ENCODE measurements at places on chromosomes 13 and 19.

DNA sequence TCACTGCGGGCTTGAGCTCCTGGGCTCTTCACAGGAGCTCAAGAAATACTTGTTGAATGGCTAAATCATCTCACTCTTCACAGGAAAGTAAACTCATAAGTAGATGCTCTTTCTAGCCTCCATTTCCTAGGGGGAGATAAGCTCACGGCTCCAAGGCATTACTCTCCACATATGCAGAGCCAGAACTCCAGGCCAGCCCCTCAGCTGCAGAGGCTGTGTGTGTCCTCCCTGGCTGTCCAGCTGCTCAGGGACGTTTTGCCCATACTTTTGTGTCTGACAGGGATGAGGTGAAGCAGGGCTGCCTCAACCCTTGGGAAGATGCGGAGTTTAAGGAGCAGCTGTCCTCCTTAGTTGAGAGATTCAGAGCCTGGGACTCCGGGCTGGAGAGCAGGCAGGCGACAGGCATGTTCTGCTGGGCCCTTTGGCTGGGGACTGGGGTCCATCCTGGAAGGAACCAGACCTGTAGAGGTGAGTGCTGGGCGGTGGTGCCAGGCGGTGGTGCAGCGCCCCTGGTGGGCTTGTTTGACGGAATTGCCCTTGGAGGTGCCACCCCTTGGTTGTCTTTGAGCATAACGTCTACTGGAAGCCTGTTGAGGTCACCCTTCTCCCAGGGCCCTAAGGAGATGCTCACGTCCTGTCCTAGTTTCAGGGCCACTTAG is 20.5 kb upstream of the SLC15A1 start:
- DNase-seq = no peak

DNA sequence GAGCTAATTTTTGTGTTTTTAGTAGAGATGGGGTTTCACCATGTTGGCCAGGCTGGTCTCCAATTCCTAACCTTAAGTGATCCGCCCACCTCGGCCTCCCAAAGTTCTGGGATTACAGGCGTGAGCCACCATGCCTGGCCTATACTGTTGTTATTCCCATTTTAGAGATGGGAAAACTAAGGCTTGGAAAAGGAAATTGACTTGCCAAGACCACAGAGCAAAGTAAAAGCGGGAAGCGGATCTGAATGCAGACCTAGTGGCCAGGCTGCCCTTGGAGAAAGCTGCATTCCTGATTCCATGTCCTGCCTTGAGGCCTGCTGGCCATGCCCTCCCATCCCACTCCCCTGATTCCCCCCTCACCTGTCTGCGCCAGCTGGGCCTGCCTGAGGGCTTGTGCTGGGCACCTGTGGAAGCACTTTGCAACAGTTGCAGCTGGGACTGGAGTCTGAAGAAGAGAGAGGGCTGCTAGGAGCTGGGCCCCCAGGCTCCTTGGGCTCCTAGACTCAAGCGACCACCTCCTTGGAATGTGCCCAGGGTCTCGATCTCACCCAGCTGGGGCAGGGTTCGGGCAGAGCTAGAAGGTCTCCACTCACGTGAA is 5.7 kb downstream of the PALM3 start:
- DNase-seq = no peak

DNA sequence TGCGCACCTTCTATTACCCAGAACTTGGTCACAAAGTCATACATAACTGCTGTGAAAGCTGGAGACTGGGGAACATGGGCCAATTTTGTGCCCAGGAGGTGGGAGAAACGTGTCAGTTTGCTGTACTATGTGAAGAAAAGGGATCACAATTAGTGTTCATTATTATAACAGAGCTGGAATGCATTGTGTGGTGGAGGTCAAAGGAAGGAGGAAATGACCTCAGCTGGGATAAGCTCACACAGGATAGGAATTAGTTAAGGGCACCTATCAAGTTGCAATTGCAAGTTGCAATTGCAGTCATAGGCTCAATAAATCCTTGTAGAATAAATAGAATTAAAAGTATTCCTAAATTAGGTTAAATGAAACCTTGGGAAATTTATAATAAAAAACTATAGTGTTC is 103.9 kb upstream of the OBI1 start:
- DNase-seq = no peak

GRCh38 chr13:43074824-43075510 is 51.6 kb downstream of the DNAJC15 start:
- no peak for DNase-seq

DNA sequence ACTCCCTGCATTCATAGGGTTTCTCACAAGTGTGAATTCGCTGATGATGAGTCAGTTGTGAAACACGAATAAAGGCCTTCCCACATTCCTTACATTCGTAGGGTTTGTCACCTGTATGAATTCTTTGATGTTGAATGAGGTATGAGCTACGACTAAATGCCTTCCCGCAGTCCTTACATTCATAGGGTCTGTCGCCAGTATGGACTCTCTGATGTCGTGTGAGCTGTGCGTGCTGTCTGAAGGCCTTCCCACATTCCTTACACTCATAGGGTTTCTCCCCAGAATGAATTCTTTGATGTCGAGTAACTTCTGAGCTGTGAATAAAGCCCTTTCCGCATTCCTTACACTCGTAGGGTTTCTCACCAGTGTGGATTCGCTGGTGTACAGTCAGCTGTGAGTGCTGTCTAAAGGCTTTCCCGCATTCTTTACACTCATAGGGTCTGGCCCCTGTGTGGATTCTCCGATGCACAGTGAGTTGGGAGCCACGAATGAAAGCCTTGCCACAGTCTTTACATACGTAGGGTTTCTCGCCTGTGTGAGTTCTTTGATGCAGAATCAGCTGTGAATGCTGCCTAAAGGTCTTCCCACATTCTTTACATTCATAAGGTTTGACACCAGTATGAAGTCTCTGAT is 30.5 kb upstream of the COX7A1 start:
- no peak for DNase-seq

GRCh38 chr19:31096062-31096830 is 253.0 kb downstream of the TSHZ3 start:
- DNase-seq = no peak

DNA sequence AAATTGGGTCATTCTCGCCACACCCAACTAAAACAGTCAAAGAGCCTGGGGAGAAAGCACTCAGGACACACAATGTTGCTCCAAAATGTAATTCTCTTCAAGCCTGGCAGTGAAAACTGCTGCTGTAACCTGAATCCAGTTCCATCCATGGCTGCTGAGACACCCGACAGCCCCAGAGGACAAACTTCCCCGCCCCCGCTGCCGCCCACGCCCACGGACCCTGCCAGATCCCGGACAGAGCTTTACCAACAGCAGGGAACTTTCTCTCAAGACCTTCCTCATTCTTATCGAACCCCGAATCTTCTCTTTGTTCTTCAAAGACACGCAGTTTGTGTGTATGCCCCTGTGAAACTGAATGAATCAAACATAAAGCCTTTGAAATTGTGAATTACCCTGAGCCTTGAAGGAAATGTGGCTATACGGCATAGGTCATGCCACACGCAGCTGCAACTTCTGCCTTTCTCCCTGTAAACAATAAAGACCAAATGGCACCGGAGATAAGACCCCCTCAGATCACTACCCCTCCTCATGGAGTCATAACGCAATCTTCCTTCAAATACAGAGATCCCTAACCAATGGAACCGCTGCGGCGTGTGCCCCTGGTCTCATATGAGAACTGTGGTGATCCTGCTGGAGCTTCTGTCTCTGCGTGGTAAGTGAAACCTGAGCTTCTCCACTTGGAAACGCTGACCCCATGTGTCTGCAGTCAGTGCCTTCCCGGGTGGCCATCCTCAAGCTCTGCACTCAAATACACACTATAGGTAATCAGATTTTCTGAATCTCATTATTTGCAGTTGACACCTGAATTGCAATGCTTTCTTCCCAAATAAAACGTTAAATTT is 4.8 kb upstream of the LAMP1 start:
- DNase-seq = no peak

DNA sequence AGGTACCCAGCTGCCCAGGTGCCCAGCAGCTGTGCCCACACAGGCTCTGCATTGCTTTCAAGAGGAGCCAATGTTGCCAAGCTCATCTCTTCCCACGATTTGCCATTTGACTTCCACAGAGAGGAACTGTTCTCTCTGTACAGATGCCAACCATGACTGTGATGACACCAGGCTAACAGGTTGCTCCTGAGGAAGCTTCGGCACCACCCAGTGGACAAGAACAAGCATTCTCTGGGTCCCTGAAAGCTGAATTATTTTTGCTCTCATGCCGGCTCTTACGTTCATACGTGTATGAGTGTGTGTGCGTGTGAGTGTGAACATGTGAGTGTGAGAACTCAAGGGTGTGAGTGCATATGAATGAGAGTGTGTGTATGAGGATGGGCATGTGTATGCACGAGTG is 535.2 kb downstream of the LIG4 start:
- no peak for DNase-seq

GRCh38 chr19:7177926-7178325 is 108.4 kb downstream of the ZNF557 start:
- DNase-seq = no peak

- peak; percentile 9 for DNase-seq
Measured at GRCh38 chr13:102399791-102400674, 1.8 kb downstream of the FGF14 start.

DNA sequence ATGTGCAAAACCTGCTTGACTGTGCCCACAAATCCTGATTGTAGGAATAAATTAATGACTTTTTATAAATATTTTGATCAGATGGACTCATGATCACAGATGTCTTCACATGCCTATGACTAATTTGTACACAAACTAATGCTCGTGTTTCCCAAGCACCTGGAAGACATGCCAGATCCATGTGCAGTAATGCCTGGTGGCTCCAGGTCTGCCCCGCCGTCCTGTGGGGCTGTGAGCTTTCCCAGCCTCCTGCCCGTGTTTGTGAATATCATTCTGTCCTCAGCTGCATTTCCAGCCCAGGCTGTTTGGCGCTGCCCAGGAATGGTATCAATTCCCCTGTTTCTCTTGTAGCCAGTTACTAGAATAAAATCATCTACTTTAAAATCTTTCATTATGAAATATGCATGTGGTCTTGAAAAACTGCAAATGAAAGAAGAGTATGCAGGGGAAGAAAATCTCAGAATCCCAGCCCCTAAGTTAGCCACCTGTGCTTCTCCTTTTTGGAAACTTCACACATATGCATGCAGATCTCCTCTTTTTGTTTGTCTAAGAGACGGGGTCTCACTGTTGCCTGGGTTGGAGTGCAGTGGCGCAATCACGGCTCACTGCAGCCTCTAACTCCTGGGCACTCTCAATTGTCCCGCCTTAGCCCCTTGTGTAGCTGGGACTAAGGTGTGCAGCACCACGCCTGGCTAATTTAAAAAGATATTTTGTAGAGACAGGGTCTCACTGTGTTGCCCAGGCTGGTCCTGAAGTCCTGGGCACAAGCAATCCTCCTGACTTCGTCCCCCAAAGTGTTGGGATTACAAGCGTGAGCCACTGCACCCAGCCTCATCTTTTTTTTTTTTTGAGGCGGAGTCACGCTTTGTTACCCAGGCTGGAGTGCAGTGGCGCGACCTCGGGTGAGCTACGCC is 6.2 kb downstream of the RPL28 start:
- DNase-seq = no peak

DNA sequence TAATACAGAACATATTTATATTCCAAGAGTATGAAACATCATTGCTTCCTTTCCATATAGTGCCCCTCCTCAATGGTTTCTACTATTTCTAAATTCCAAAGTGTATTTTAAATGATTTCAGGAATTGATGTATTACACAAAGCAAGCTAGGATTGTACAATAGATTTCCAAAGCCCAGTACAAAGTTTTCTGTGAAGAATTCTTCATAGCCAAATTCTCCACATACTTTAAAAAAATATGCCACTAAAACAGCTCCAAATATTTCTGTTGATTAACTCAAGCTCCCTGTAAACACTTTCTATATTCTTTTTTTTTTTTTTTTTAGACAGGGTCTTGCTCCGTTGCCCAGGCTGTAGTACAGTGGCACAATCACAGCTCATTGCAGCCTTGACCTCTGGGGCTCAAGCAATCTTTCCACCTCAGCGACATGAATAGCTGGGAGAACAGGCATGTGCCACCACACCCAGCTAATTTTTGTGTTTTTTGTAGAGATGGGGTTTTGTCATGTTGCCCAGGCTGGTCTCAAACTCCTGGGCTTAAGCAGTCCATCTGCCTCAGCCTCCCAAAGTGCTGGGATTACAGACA is 50.6 kb downstream of the ELF1 start:
- no peak for DNase-seq

DNA sequence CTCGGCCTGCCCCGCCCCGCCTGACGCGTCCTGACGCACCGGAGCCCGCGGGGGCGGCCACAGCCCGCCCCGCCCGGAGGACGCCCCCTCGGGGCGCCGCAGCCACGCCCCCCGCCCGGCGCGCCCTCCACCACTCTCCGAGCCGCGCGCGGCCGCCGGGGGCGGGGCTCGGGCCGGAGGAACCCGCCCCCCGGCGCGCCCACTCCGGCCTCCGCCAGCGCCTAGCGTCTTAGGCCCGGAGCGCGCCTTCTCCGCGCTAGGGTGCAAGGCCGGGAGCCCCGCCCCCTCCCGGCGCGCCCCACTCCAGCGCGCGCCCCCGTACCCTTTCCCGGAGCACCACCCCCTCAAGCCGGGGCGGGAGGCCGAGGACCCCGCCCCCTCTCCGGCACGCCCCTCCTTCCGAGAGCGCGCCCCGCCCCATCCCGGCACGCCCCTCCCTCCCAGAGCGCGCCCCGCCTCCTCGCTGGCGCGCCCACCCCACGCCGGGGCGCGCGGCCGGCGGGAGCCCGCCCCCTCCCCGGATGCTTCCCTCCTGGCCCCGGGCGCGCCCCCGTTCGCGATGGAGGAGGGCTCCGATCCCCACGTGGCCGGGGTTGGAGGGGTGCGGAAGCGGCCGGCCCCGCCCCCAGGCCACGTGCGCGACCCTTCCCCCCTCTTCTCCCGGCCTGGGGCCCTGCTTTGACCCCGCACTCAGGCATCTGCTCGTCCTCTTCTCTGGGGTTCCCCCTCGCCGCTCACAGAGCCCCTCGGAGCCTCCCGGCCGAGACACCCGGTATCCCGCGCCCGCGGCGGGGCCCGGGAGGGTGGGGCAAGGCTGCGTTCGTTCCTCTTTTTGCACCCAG is 480 bp upstream of the KLF16 start:
- DNase-seq = peak; percentile 92

- no peak for DNase-seq
Measured at GRCh38 chr13:45040622-45041021, 51.3 kb downstream of the GPALPP1 start.

- no peak for DNase-seq
Measured at GRCh38 chr19:45785781-45786532, 3.7 kb upstream of the DMPK start.

- DNase-seq = no peak
Measured at GRCh38 chr13:60959427-60959826, 456.2 kb downstream of the PCDH20 start.

- DNase-seq = no peak
Measured at GRCh38 chr13:20387441-20387971, 138.2 kb downstream of the CRYL1 start.

GRCh38 chr13:111908361-111908760 is 158.6 kb upstream of the SOX1 start:
- no peak for DNase-seq

DNA sequence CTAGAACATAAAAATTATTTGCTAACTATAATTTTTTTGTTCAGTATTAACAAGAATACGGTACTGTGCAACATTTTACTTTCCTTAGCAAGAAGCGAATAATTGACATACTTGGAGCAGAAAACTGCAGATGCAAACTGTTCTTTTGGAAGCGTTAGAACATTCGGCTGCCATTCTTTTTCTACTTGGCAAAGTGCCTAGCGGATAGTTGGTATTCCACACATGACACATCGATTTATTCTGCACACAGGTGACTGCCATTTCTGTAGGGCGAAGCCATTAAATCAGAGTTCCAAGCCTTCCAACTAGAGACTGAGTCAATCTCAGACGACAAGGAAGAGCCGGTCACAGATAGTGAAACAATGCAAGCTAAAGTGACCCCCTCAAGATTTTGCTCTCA is 117.4 kb downstream of the TRPC4 start:
- no peak for DNase-seq

Measured in transverse colon (tissue), 4 donors.